Stimulated activated CD4-positive, alpha-beta T cell treated with anti-CD3 and anti-CD28 coated beads, Interleukin-12 subunit alpha, Interleukin-12 subunit beta, amount 100 ng/mL, for 48 hours (primary cell): ENCODE measurements at places on chromosomes 7 and 10.

GRCh38 chr7:121337398-121337797 is 8.6 kb downstream of the WNT16 start:
- no peak for DNase-seq

DNA sequence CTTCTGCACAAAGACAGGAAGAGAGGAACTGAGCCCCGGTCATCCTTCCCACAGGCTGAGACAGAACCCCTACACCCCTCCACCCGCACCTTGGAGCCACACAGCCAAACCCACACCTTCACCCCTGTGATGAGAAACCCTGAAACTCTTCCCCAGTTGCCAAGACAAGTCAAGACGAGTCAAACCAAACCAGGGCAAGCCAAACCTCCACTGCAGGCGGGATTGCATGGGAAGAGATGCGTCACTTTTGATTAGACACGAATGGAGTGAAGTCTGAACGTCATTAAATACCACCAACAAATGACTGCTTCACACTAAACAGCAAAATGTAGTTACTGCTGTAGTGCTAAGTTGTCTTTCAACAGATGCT is 73.8 kb downstream of the PRPF18 start:
- DNase-seq: no peak

- no peak for DNase-seq
These were observed 107.4 kb upstream of the ABCB5 start for GRCh38 chr7:20508109-20508508.

DNA sequence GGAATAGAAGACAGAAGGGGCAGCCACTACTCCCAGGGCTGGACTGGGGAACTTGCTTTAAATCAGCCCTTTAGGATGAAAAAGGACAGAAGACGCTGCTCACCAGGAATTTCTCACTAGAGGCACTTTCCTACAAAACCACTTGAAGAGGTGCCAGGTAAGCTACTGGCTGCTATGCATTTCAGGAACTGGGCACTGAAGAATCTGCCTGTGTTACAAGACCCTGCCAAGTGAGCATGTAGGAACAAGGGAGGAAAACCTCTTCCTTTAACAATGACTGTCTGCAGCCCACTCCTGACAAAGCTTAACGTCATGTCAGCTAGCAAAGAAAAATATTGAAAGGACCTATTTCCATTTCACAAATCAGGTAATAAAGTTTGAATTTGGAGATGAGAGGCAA is 5.8 kb upstream of the AGMO start:
- DNase-seq: no peak

GRCh38 chr7:128892521-128893250 is 17.8 kb downstream of the KCP start:
- DNase-seq: no peak

DNA sequence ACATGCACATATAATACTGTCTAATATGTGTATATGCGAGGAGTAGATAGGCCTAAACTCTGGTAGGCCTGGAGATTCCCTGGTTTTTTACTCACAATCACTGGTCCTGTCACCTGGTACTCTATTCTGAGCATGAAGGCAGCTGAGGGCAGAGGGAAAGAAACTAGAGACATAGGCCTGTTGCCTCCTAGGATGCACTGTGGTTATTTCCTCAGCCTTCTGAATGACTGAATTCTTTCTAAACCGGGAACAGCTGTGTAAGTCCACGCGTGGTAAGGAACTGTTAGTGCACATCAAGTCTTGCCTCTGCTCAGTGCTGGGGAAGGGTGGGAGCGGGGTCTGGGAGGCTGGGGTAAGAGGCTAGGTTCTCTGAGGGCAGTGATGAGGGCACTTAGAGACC is 7.7 kb downstream of the KAZALD1 start:
- DNase-seq: no peak

GRCh38 chr10:68857005-68857404 is 29.7 kb downstream of the STOX1 start:
- DNase-seq: no peak

- DNase-seq: no peak
These were observed 48.4 kb upstream of the HABP2 start for GRCh38 chr10:113504423-113504822.

DNA sequence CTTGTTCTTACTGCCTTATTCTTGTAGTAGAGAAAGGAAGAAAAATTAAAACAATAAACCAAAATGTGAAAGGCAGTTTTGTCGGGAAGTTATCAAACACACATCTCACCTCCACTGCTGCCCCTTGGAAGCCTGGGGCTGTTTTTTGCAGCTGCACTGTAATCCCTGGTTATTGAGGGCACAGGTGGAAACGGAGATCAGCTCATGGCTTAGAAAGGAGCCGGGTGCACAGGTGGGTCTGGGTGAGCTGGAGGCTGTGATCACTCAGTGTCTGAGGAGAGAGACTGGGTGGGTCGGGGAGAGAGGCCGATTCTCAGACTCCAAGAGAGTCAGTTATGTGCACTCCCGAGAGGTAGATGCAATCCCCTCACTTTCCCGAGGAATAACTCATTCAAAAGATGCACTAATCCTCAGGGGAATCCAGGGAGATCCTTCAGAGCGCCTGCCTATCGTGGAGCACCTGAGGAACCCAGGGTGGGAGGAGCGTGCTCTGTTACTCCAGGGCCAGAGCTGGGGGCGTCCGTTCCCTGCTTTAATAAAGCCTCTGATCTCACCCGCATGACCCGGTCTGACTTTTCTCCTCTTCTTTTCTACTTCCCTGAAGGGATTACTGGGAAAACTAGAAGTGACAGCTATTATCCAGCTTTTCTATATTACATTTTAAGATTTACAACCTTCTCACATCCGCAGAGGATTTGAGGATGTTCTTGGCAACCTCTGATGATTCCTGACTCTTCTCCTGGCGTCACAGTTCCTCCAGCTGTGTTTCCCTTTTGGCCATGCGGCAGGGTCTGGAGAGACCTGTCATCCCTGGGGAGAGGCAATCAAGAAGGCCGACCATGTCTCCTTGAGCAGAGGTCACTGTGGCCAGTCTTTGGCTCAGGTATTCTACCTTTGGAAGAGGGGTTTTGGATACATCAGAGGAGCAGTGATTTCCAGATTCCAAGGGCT is 82.1 kb downstream of the CAMK1D start:
- DNase-seq: no peak

DNA sequence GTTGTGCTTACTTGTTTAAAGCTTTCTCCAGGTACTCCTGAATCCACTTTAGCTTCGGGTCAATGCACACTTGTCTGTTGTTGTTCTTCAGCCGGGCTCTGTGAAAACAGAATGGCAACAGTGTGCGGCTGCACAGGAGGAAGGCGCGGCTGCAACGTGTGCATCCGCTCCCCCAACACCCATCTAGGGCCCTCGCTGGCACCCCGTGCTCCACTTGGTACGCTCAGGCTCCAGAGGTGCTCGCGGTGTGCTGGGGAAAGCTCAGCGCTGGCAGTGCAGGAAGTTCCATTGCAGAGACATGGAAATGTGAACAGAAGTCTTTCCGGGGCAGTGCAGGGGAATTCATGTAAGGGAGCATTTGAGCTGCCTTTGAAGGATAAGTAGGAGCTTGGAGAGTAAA is 6.3 kb downstream of the CXCL12 start:
- DNase-seq: no peak

DNA sequence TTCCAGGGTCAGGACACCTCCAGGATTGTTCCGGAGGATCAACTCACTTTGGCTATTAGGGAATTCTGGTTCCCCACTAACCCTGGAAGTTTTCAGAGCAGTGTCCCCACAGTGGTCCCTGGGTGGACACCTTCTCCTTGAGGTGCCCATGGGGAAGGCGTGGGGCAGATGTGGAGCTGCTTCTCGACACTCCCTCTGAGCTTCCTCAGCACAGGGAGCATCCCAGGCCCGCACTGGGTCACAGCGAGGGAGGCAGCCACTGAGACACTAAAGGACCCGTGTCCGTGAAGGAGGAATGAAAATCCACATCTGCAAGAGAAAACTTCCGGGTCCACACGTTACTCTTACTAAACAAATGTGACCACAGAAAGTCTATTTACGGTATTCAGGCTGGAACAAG is 48.2 kb upstream of the MNX1 start:
- no peak for DNase-seq

GRCh38 chr10:6702030-6702429 is 122.0 kb upstream of the PRKCQ start:
- no peak for DNase-seq

DNA sequence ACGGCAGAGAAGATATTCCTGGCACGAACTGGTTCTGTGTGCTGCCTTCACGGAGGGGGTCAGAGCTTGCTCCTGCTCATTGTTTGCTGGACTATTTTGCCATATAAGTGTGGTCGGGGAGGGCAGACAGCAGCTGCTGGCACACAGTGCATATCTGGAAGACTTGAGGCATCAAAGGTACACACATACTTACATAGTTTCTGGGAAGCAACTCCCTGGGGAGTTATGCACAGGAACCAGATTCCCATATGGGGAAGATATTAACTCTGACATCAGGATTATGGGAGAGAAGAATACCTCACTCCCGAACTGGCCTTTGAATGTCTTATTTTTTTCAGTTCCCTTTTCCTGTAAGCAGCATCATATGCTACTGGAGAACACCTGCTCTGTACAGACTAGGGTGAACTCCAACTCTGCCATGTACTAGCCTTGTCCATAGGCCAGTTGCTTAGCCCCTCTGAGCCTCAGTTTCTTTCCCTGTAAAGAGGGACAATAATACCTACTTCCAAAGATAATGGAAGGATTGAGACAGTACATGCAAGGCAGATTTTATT is 41.5 kb downstream of the LGI1 start:
- DNase-seq: no peak

DNA sequence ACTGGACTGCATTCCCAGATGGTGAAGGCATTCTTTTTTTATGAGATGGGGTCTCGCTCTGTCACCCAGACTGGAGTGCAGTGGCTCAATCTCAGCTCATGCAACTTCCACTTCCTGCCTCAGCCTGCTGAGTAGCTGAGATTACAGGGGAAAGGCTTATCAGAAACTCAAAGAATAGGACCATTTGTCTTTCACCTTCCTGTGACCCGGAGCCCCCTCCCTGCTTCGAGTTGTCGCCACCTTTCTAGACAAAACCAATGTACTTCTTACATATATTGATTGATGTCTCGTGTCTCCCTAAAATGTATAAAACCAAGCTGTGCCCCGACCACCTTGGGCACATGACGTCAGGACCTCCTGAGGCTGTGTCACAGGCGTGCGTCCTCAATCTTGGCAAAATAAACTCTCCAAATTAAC is 1.8 kb upstream of the METTL27 start:
- DNase-seq: no peak

GRCh38 chr10:34137201-34137600 is 677.9 kb downstream of the PARD3 start:
- no peak for DNase-seq

GRCh38 chr7:133112335-133112734 is 30.4 kb upstream of the CHCHD3 start:
- no peak for DNase-seq

GRCh38 chr7:77979219-77979618 is 180.6 kb downstream of the PHTF2 start:
- no peak for DNase-seq

GRCh38 chr7:158255558-158255957 is 332.1 kb downstream of the PTPRN2 start:
- no peak for DNase-seq

DNA sequence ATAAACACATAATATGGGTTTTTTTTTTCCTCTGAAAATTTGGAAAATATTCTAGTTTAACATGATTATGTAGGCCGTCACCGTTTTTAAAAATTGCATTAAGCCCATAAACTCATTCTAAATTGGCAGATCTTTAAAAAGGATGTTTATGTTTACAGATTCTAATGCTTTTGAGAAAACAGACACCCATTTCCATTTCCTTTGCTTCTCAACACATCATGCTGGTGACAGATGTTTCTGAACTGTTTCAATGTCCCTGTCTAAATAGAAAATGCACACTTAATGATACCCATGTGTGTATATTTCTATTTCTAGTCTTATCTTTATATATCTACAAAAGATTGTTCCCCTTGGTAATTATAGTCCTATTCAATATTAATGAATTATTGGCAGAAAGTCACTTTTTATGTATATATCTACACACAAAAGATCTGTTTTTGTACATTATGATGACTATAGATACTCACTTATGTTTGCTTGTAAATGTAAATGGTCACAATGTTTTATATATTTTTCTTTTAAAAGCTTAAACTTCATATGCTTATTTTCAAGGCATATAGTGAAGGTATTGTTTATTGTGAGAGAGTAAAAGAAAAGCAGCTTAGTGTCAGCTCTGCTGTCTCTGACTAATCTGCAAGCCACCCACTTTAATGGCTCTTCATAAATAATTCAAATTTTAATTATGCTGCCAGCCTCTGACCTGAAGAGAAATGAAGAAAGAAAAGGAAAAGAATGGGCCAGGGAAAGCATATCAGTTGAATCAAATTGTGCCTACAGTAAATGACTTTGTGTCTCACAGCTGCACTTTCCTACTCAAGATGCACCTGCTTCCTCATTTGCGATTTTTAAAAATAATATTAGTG is 179.4 kb downstream of the CACNA2D1 start:
- no peak for DNase-seq

GRCh38 chr10:101575580-101576210 is 12.4 kb downstream of the POLL start:
- no peak for DNase-seq

DNA sequence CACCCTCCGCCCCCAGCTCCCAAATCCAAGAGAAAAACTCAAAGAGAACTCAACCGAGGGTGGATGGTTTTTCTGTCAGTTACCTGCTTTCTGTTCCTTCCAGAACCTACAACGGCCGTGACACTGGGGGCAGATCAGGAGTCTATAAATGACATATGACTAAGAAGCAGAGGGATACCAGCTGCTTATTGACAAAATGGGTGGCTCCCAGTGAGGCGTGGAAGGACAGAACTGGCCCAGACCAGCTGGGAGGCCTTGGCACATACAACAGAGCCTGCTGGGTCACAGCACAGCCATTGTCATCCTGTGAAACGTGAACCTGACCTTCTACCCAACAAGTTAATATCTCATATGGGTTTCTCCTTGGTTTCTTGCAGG is 84.3 kb upstream of the ADRB1 start:
- no peak for DNase-seq

DNA sequence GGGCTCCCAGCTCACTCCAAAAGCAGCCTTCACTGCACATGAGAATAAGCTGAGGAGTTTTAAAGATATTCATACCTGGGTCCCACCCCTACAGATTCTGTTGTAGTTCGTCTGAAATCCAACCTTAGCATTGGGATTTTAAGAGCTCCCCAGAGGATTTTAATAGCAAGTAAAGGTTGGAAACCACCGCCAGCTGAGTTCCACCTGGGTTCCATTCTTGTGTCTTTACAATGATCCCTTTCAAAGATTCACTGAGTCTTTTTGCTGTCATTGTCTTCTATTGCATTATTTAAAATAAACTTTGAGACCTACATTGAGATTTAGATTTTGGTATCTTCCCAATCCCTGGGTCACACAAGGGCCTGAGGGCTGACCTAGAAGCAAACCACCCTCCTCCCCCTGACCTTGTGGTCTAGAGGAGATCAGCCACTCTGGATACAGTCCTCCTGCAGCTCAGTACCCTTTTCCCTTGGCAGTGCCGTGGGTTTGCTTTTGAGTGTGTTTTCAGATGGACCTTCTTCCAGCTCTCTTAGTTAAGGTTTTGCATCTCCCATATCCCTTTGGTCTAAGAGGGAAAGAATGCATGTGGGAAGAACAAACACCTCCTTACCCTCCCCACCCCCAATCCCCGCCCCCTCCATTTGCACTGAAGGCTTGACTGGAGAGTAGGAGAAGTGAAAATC is 22.6 kb upstream of the SIRT1 start:
- no peak for DNase-seq

GRCh38 chr10:95234951-95235350 is 40.9 kb downstream of the ACSM6 start:
- no peak for DNase-seq
